Stimulated activated CD4-positive, alpha-beta T cell treated with anti-CD3 and anti-CD28 coated beads, Interleukin-15, amount 100 ng/mL, for 48 hours (primary cell): ENCODE measurements at places on chromosomes 11 and 22.

DNA sequence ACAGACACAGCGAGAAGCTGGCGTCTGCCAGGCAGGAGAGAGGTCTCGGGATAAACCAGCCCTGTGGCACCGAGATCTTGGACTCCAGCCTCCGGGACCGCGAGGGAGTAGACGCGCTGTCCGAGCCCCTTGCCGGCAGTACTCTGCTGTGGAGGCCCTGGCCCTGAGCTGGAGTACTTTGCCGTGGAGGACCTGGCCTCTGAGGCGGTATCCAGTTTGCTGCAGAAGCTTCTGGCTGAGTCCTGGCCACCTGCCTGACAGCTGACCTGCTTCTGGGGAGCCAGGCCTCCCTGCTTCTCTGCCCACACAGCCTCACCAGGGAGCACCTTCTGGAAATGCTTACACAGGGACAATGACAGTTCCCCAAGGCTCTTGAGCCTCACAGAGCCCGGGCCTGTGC, 31.6 kb upstream of the CARS1 start:
- DNase-seq: no peak

DNA sequence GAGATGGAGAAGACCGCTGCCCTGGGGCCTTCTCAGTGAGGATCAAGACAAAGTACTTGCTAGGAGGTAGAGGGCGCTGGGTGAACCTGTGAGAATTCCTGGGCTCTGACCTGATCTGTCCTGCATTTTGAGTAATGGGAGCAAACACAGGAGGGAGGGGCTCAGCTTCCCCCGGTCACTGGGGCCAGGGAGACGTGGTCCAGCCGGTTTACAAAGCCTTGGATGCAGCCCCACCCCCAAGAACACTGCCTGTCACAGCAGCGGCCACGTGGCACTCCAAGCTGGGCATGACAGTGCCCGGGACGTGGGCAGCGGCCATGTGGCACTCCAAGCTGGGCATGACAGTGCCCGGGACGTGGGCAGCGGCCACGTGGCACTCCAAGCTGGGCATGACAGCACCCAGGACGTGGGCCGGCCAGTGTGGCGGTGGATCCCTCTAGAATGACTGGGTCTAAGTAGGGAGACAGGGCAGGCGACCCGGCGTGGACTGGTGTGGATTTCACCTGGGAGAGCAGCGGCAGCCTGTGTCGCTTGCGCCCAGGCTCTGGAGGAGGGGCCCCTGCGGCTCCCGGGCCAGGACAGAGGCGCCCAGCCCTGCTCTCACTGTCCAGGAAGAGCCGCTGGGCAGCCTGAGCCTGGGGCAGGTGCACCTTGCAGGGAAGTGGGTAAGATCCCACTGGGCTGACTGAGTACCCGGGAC, 2.5 kb upstream of the TTLL8 start:
- no peak for DNase-seq

DNA sequence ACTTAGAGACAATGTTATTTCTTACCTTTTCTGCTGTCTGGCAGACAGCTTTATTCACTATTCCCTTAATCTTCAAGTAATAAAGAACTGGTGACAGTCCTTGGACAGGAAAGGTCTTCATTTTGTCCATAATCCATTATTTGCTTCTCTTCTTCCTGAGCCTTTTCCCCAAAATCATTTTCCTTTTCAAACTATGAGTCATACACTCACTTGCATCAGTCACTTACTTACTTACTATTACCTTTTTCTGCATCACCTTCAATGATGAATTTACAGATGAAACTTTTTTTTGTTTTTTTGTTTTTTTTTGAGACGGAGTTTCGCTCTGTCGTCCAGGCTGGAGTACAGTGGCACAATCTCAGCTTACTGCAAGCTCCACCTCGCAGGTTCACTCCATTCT, 9.5 kb downstream of the METTL15 start:
- DNase-seq: no peak

GRCh38 chr11:106159836-106160235, 82.4 kb downstream of the AASDHPPT start:
- DNase-seq: no peak

DNA sequence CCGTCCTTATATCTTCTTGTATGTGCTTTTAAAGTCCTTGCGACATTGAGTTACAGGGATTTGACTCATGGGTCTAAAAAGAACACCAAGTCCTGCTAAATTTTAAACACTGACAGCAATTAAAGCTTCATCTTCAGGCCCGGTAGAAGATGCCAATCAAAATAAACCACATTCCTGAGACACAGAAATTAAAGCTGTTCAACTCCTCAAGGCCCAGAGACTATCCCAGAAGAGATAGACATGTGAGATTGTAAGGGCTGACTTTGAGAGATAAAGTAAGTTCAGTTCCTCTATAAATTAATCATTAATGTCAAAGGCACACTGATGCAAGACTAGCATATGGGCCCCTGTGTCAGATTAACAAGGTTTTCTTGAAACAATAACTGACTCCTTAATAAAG, 49.8 kb downstream of the OSBPL5 start:
- no peak for DNase-seq

GRCh38 chr11:45108070-45109064, 38.1 kb upstream of the PRDM11 start:
- no peak for DNase-seq

DNA sequence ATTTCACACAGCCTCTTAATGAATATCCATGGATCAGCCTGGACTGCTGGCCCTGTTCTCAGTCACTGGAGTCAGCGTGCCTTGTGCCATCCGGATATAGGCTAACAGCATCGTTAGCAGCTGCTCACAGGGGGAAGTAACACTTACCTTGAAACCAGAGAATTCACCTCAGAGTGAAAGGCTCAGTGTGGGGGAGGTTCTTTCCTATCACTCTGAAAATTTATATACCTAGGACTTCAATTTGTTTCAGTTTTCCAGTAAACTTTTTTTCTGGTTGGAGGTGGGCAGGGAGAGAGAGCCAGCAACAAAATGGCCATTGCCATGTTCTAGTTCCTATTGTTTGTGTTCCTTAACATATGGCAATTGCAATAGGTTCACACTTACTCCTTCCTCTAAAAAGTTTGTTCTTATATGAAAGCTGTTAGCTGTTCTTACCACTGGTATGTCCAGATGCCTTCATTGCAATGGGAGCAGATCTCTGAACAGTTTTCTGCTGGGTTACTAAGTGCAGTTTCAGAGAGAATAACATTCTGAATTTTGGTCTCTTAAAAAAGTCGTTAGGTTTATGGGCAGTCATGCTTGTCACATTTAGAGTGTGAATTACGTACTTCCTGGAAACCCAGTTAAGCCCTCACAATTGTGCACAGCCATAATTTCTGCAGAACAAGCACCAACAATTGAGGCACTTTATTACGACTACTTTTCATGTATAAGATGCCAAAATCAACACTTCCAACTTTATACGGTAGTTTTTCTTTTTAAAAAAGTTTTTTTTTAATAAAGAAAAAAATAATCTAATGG, 247.6 kb downstream of the CADM1 start:
- no peak for DNase-seq

- no peak for DNase-seq
Observed at GRCh38 chr11:120244476-120245365, 4.8 kb downstream of the POU2F3 start.

GRCh38 chr11:65611028-65611757, 2.8 kb downstream of the MAP3K11 start:
- DNase-seq: no peak

DNA sequence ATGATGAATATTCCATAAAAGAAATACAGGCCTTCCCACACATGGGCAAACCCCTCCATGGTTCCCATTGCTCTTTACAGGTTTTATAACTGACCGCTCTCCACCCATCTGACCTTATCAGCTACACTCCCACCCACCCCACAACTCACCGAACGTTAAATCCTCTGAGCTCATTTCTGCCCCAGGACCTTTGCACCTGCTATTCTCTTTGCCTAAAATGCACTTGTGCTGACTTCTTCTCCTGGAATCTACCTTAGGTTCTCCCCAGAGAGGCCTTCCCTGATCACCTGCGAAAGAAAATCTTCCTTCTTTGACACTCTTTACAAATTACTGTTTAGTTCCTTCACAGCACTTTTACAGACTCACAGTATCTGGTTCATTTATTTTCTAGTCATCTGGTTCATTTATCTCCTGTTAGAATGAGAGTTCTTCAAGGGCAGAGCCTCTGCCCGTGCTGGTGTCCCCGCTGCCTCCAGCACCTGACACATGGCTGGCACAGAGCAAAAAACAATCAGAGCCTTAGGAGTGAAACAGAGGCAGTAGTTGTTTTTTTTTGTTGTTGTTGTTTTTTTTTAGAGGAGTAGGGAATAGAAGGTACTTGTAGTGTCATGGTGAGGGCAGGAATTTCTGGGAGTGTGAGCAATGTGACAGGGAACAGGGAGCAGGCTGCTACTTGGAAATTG, 21.6 kb upstream of the GRK3 start:
- no peak for DNase-seq

DNA sequence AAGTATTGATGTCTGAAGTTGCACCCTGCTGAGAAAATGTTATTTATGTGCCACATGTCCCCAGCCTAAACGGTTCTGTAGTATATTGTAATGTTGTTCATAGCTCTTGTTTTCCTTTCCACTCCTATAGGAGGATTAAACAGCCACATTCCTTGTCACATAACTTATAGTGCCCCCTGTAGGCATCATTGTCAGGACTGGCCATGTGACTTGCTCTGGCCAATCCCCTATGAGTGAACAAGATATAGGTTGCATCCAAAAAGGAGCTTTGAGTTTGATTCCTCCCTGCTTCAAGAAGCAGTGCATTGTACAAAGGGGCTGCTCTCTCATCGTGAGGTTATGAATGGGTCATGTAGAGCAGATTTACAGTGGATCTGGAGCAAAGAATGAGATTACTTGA, 717.6 kb upstream of the ANO5 start:
- DNase-seq: no peak
